ENCODE measurements at places on chromosomes 5 and 9. TPM values are rescaled to one million over a fixed set of nuclear protein-coding genes. Genes with fewer than 3 reads are reported as not detected.

TAS2R1 gene
- not detected for total RNA-seq

ZNF474 gene
- total RNA-seq, result not detected

PCDHAC2 gene
- total RNA-seq, result 2.3 TPM

PCDHGB3 gene
- total RNA-seq, result 0.19 TPM

PLAC8L1 gene
- 1.4 TPM for total RNA-seq

DNA sequence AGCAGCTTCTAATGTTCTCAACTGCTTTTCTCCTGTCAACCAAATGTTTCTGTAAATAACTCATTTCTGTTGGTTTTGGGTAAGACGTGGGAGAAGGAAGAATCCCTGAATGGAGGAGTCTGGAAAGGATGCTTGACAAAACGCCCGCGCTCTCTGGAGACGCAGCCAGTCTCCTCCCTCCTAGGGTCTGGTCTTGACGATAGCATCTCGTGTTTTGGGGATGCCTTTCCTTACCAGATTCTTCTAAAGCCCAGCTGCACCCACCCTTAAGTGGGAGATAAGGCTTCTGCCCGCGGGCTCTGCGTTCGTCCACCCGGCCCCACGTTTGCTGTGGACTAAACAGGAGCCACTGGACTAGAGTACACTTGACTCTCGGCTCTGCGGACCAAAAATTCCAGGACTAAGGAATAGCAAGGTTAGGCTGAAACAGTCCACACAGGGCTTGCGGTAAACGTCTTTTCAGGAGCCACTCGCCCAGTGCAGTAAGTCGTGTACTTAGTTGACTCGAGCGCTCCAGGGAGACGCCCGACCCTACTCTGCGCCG lies 491 bp upstream of the CTSL start:
- peak overlapping the region; percentile 97 for H3K4me3 ChIP-seq
- H3K4me1 ChIP-seq, result peaks cover 49% of the 10 kb centered on the region
- H3K36me3 ChIP-seq, result peaks cover 28% of the 10 kb centered on the region
- DNase-seq, result no peak

GRCh38 chr5:146564007-146564762 lies 48.2 kb upstream of the GPR151 start:
- H3K4me3 ChIP-seq, result no peak overlapping the region
- no peak for DNase-seq
- H3K4me1 ChIP-seq, result peaks cover 12% of the 10 kb centered on the region
- H3K27ac ChIP-seq, result no peak overlapping the region

- H3K4me1 ChIP-seq, result peaks cover 3% of the 10 kb centered on the region
- H3K4me3 ChIP-seq, result no peak overlapping the region
- DNase-seq, result no peak
These were observed 34.9 kb upstream of the B4GALT1 start for GRCh38 chr9:33202018-33202417.

GRCh38 chr9:99303177-99303576 lies 81.1 kb downstream of the SEC61B start:
- H3K27me3 ChIP-seq, result no peaks in the 10 kb centered on the region
- no peak for DNase-seq
- H3K4me3 ChIP-seq, result no peak overlapping the region
- no peaks in the 10 kb centered on the region for H3K36me3 ChIP-seq

DNA sequence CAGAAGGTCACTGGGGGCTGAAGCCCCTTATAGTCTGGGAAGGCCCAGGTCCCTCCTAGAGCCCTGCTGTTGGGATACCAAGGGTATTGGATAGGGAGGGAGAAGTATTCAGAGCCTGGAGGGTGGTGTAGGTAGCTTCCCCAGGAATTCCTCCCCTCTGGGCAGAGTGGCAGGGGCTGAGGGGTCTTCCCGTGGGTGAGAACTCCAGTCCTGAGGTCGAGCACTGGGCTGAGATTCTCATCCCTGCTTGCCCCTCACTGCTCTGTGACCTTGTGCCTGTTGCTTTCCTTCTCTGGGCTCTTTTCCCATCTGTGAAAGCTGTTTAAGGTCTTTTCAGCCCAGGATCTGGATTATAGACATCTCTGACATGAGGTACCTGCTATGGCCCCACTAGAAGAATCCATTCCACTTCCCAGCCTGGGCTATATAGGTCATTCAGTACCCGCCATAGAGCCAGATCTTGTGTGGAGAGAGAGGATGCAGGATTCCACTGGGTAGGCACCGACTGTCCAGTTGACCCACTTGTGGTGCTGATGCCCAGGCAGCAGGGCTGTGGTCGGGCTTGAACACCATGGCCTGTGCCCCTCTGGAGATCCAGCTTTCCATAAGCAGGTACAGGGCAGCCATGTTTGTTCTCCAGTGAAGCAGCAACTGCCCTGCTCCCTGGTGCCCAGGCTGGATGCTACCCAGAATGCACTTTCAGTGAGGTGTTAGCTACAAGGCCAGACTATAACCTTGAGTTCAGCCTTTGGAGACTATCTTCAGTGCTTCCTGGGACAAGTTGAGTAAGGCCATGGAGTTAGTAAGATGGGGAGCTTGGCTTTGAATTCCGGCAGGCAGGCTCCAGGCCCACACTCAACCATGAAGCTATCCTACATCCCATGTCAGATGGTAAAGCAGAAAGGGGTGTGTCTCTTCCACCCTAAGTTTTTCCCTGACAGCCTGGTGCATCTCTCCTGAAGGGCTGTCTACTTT lies 60.1 kb downstream of the AMBP start:
- H3K27me3 ChIP-seq, result no peaks in the 10 kb centered on the region
- peak; percentile 64 for DNase-seq
- H3K4me3 ChIP-seq, result no peak overlapping the region
- H3K4me1 ChIP-seq, result no peaks in the 10 kb centered on the region
- peaks cover 68% of the 10 kb centered on the region for H3K36me3 ChIP-seq

DNA sequence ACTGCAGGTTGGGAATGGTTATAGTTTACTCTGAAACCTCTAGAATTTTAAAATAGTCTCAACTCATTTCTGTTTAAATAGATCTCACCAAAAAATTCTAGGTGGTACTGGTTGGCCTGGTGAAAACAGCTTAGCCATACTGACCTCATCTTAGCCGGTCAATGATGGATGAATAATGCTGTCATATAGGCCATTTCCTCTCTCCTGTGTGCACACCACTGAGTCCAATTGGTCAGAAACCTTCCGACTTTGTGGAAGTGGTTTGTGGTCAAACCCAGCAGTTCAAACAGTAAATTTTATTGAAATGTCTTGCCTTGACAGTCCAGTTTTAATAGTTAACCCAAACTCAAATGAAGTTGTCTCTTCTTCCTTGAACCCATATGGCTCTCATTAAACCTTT lies 98.6 kb downstream of the GIN1 start:
- H3K27ac ChIP-seq, result no peak overlapping the region
- no peak for DNase-seq
- H3K36me3 ChIP-seq, result peaks cover 40% of the 10 kb centered on the region
- H3K4me1 ChIP-seq, result peaks cover 8% of the 10 kb centered on the region
- no peaks in the 10 kb centered on the region for H3K27me3 ChIP-seq
- no peak overlapping the region for H3K4me3 ChIP-seq

- no peak for DNase-seq
- H3K27ac ChIP-seq, result peak overlapping the region; percentile 83
- H3K36me3 ChIP-seq, result peaks cover 26% of the 10 kb centered on the region
These were observed 43.9 kb downstream of the MAP1B start for GRCh38 chr5:72151169-72151568.

DNA sequence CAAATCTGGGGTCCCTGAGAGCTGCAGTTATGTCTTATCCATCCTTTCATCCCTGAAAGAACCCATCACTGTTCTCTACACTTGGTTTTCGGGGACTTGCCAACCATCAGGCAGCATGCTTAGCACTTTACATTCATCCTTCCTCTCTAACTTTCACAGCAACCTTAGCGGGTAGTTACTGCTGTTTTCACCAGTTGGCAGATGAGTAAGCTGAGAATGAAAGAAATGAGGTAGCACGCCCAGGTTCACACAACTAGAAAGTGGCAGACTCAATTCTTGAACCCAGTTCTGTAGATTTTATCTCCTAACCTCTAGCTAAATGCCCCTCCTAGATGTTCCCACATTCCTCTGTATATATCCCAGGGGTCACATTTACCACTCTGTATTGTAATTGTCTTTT lies 342.0 kb upstream of the WWC1 start:
- no peak overlapping the region for H3K27ac ChIP-seq
- DNase-seq, result no peak
- H3K36me3 ChIP-seq, result no peaks in the 10 kb centered on the region
- H3K4me3 ChIP-seq, result no peak overlapping the region
- no peaks in the 10 kb centered on the region for H3K27me3 ChIP-seq

DNA sequence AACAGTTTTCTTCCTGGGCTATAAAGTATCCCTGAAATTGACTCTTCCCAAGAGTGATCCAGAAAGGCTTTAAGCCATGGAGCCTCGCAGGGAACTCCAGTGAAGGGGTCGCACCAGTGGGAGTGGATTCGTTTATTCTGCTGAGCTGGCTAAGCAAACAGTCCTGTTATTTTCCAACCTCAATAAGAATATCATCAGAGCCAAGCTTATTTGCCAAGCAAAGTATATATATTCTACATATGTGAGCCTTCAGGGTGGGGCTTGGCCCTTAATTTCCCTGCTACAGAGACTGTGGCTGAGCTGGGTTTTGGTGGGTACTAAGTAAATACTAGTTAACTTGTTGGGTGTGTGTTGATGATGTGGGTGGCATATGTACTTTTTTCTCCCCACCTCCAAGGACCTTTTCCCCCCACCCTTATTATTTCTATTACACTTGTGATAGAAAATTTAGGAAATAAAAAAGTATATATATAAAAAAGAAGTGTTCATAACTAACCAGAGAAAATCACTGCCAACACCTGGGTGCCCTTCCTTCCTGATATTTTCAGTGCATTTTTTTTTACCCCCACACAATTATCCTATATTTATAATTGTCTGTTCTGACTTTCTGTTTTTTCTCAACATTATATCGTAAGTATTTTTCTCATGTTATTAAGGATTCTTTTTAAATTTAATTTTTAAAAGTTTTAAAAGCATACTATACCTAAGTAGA lies 5.3 kb downstream of the GSN start:
- H3K36me3 ChIP-seq, result peaks cover 3% of the 10 kb centered on the region
- H3K27ac ChIP-seq, result peak overlapping the region; percentile 81
- peak overlapping the region; percentile 38 for H3K4me3 ChIP-seq
- no peak for DNase-seq

- H3K27ac ChIP-seq, result no peak overlapping the region
- no peak for DNase-seq
- H3K4me1 ChIP-seq, result peaks cover 31% of the 10 kb centered on the region
- H3K4me3 ChIP-seq, result peak overlapping the region; percentile 95
- peaks cover 2% of the 10 kb centered on the region for H3K36me3 ChIP-seq
These were observed 490 bp downstream of the ICE1 start for GRCh38 chr5:5422819-5423515.

DNA sequence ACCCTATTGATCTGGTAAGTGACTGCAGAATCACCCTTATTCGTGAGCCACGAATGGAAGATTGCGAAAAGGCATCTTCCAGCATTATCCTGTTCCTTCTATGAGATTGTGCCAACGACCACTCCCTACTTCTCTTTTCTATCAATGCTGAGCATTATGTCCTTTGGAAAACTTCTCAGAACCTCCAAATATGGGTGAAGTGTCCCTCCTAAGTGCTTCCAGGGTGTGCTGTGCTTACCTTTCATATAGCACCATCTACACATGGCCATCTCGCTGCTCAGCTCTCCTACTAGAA lies 14.7 kb upstream of the LCP2 start:
- H3K4me1 ChIP-seq, result no peaks in the 10 kb centered on the region
- no peaks in the 10 kb centered on the region for H3K36me3 ChIP-seq
- no peak for DNase-seq
- no peak overlapping the region for H3K4me3 ChIP-seq

DNA sequence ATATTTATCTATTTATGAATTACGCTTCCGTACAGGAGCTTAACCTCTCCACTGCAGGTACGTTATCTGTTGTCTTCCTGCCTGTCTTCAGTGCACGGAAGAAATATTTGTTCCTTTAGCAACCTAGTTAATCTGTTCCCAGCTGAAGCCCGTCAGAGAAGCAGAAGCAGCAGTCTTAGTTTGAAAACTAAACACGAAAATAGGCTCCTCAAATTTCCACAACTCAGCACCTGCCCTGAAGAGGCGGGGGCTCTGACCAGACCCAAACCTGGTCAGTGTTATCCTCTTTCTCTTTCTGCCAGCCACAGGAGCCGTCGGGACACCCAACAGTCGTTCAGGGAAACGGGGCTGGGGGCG lies 462 bp downstream of the NUDCD2 start:
- peak overlapping the region; percentile 96 for H3K4me3 ChIP-seq
- H3K4me1 ChIP-seq, result peaks cover 46% of the 10 kb centered on the region
- H3K27me3 ChIP-seq, result no peaks in the 10 kb centered on the region
- peak overlapping the region; percentile 100 for H3K27ac ChIP-seq
- H3K36me3 ChIP-seq, result peaks cover 17% of the 10 kb centered on the region
- no peak for DNase-seq

DNA sequence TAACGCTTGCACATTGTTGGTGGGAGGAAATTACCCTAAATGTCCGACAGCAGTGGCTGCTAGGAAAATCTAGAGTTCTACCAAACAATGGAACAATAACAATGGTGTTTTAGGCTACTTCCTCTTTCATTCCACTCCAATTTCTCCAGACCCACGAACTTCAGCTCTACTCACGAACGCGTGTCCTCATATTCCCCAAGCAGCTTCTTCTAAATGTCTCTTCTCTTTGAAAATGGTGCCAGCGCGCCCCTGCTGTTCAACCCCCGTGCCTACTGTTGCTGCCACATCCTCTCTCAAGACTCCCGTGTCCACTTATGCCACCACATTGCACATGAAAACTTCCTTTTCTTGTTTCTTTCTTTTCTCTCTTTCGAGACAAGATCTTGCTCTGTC lies 25.6 kb downstream of the OR2V2 start:
- DNase-seq, result no peak
- peak overlapping the region; percentile 40 for H3K4me3 ChIP-seq
- no peaks in the 10 kb centered on the region for H3K36me3 ChIP-seq
- no peak overlapping the region for H3K27ac ChIP-seq
- peaks cover 59% of the 10 kb centered on the region for H3K27me3 ChIP-seq

DNA sequence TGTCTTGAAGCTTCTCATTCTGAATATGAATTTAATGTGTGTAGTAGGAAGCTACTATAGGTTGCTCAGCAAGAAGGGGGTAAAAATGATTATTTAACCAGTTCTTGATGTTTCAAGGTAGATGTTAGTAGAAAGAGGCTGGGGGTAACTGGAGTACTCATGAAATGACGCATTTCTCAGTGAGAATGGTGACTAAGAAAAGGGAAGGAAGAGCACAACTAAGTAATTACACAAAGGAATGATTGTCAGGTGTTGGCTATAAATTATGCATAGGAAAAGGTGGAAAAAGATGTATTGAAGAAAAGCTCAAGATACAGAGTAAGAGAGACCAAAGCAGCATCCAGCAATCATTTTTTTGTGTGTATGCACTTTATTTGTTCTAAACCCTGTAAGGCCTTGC lies 1.4 kb upstream of the PSIP1 start:
- no peaks in the 10 kb centered on the region for H3K27me3 ChIP-seq
- no peak overlapping the region for H3K4me3 ChIP-seq
- H3K36me3 ChIP-seq, result peaks cover 9% of the 10 kb centered on the region

Data from osteocyte (in vitro differentiated cells).